ENCODE measurements at places on chromosomes 5 and 9.

GRCh38 chr9:112489876-112490666, 3.4 kb downstream of the KIAA1958 start:
- DNase-seq: no peak

DNA sequence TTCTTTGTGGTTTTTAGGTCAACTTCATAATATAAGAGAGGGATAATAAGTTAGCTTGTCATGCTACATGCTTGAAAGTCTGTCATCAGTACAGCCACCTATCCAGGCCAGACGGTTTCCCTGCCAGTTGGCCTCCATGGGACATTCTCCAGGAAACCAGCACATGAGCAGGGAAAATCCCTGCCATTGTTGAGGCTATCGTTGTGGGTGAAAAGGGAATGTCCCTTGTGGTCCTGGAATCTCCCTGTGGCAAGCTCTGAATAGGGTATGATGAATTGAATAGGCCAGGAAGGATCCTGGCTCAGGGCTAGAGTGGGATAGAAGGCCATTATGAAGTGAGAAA, 12.3 kb downstream of the F2RL1 start:
- DNase-seq: no peak

DNA sequence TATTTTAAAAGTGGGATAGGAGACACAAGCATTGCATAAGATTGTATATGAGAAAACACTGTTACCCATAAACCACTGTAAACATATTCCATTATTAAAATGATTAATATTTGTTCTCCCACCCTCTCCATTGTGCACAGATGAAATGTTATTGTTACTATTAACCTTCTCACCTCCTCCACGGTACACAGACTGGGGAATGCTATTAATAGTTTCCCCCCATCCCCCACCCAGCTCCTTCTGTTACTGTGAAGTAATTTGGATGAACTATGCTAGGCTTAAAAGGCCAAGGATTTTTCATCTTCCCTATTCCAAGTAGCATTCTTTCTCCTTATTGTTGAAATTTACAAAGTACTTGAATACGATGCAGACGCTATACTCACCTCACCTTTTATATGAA, 91.4 kb downstream of the JAKMIP2 start:
- DNase-seq: no peak

- no peak for DNase-seq
These were observed 605.4 kb upstream of the CLINT1 start for GRCh38 chr5:158464383-158464782.

GRCh38 chr5:131223751-131224386, 40.0 kb upstream of the CDC42SE2 start:
- no peak for DNase-seq

GRCh38 chr5:124574521-124575436, 171.7 kb downstream of the ZNF608 start:
- DNase-seq: no peak

- DNase-seq: no peak
These were observed 286.0 kb upstream of the FBXL7 start for GRCh38 chr5:15214010-15214409.

DNA sequence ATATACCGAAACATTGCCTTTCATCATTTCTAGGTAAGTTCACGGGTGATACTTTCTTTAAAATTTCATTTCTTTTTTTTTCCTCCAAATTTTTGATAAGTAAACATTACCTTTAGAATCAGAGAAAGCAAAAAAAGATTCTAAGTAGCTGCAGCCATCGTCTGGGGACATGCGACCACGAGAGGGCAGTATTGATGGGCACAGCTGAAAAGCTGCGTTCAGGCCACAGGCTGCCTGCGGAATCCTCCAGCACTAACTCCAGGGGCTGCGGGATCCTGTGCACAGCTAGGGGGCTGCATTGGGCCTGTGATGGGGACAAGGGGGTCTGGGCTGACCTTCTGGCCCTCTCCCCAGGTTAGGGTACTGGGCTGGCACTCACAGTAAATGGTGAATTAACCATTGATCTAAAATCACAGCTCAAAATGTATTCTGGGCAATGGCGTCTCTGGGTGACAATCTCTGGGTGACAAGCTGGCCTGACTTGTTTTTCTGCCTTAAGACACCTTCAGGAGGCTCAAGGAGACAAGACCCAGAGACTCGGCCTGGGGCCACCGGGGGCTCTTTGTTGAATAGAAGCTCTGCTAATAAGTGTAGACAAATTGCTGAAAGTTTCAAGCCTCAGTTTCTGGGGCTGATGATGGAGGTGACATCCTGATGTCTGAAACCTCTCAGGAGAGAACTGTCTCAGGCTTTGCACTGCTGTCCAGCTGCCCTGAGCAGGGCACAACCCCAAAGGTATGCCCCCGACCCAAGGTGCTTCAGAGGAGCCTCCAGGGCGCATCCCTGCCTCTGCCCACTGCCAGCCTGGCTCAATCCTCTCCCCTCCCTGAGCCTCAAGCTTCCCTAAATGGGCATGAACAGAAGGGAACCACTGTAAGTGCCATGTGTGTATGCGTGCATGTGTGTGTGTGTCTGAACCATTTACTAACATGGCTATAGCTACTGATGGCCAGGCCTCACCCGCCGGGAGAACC, 44.3 kb upstream of the SARDH start:
- DNase-seq: peak; percentile 80

DNA sequence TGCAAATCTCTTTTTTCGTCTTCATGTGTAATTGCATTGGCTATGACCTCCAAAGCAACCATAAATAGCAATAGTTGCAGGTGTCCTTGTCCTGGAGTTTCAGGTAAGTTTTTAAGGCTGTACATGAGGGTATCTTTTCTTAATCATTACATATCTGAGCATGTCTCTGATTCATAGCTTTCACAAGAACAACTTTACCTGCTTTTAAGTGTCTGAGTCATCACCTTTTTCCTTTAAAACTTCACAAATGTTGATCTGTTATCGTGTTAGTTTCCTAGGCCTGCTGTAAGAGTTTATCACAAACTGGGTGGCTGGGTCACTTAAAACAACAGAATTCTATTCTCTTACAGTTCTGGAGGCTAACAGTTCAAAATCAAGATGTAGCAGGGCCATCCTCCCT, 13.8 kb downstream of the GARNL3 start:
- DNase-seq: no peak

GRCh38 chr9:136254381-136255165, 9.0 kb upstream of the QSOX2 start:
- DNase-seq: no peak

DNA sequence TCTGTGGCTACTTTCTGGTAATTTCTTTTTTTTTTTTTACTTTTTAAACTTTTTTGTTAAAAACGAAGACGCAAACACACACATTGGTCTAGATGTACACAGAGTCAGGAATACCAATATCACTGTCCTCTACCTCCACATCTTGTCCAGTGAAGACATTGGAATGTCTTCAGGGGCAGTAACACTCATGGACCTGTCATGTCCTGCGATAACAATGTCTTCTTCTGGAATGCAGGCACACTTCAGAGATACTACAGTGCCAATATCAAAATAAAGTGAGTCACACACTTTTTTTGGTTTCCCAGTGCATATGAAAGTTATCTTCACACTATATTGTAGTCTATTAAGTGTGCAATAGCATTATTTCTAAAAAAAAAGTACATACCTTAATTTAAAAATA, 175.9 kb downstream of the ARRDC3 start:
- DNase-seq: no peak

DNA sequence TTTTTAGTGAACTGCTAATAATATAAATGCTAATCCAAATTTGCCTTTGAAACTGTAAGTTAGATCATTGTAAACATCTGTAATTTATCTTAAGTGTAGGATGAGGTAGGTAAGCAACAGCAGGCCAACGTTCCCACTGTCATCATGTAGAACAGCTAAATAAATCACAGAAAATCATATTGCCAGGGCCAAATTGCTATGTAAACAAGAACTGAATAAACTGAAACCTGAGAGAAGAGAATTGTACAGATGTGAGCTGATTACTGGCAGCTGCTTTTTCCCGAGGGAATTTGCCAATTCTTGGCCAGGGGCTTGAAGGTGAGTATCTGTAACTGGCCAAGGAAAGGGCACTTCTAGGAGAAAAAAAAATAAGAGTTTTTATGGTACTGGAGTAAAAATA, 97.6 kb downstream of the CDH10 start:
- no peak for DNase-seq

All from GM19239 (cell line).